ENCODE measurements at places on chromosomes 6 and 20.

DNA sequence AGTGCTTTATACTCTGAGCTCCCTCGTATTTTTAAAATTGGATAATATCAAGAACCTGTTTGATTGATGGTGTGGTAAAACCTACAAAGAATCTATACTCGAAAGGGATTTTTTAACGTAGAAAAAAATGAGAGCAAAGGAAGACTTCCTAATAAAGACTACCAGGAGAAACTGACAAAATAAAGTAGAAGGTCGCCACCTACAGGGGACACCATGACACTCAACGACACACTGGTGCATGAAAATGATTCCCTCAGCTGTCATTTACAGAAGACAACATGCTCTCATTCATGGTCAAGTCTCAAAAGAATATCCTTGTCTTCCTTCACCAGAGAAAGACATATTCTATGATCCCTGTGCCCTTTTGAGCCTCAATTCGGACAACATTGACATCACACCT lies 10.1 kb upstream of the NHSL1 start:
- peak; percentile 22 for DNase-seq

GRCh38 chr6:438634-439170 lies 47.1 kb downstream of the IRF4 start:
- peak; percentile 2 for DNase-seq

- no peak for DNase-seq
Measured at GRCh38 chr6:155676346-155676745, 220.7 kb upstream of the NOX3 start.

GRCh38 chr20:11569163-11569562 lies 348.5 kb upstream of the BTBD3 start:
- DNase-seq = no peak

DNA sequence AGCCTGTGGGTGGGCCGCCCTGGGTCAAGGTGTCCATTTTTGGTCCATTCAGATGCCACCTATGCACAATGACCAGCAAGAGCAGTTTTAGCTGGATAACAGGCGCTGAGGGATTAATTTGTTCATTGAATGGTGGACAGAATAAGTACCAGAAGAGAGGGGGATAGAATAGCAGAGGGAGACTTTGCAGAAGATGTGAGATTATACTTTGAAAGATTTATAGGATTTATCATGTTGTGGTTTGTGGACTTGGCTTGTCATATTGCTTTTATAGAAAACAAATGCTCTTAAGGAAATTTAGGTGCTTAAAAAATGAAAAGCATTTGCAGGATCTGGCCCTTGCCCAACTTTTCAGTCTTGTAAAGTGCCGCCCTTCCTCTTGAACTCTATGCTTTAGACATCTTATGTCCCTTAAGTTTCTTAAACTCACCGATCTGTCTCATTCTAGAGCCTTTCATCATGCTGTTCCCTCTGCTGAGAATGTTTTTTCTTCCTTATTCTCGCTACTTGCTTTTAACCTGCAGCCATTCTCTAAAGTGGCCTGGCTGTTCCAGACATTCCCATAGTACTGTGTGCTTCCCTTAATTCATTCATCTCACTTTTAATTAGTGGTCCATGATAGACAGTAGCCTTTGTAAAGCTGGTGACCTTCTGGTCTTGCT lies 42.5 kb downstream of the CD109 start:
- no peak for DNase-seq

- no peak for DNase-seq
Measured at GRCh38 chr6:3108746-3109414, 9.6 kb upstream of the BPHL start.

GRCh38 chr20:25309395-25310267 lies 61.7 kb downstream of the PYGB start:
- DNase-seq = no peak
